Heart right ventricle (tissue), 16 donors: ENCODE measurements at places on chromosomes 2 and 18.

DNA sequence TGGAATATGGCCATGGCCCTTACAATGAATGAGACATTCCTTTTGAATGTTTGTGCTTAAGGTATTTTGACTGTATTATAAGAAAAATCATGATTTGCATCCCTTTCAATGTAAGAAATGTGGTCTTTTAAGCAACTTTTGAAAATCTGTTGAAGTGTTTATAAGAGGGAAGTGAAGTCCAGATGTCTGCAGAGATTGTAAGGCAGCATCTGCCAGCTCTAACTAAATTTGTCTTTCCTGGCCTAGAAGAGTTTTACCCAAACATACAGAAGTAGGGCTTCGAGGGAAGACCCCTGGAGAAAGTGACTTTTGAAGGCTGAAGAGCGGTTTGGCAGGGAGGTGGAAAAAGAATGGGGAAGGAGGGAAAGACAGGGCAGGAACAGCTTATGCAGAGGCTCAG is 12.2 kb downstream of the EML6 start:
- DNase-seq = no peak

DNA sequence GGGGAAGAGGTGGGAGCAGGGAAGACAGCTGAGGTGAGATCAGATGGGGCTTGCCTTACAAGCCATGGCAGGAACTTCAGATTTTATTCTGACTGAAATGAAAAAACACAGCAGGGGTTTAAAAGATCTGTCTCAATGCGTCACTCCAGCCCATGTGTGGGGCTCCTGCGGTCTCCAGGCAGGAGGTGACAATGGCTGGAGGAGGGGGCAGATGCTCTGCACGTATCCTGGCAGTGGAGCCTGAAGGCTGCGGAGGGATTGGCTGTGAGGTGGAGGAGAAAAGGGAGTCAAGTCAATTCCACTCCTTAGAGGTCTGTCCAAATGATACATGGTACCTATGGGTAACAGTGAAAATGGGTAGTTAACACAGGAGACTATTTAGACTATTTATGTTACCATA is 40.5 kb upstream of the KIDINS220 start:
- DNase-seq = no peak

- no peak for DNase-seq
Observed at GRCh38 chr18:80137137-80137536, 28.1 kb downstream of the ADNP2 start.

- DNase-seq = no peak
Observed at GRCh38 chr2:231332388-231332787, 63.1 kb upstream of the B3GNT7 start.

DNA sequence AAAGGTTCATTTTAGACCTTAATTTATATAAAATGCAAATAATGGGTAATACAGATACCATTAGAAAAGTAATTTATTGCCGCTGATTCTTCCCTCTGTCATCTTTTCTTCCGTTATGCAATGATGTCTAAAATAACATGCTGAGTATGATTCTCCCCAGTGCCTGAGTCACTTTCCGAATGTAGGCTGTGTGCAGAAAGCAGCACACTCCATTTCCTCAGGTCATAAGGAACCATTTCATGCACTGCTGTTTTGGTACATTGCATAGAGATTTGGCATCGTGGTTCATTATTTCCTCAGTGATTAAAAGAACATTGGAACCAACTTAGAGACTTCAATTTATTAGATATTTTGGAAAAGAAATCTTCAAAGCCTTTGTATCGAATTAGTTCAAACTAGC is 173.5 kb downstream of the CDH2 start:
- DNase-seq = no peak
